Endodermal cell (in vitro differentiated cells): ENCODE measurements at places on chromosomes 4 and X.
A peak's percentile ranks its signal among the peaks of the same experiment; 100 is the strongest.

DNA sequence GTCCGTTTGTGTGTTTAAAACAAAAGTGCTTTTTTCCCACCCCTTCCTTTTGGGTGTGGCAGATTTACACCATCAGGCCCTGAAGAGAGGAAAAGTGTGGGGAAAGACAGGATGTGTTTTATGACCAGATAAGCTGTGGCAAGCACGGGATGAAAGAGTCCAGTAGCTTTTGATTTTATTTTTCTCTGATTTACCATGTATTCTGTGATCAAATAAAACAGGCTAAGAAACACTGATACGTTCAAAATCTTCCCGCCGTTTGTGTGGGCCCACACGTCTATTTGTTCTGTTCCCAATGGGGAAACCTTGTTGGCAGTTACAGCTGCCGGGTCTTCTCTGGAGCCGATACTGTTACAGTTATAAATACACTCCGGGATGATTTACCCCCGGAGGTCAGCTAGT lies 10.8 kb downstream of the LRP2BP start:
- no peak overlapping the region for H3K27ac ChIP-seq
- DNase-seq = no peak
- H3K4me3 ChIP-seq = no peak overlapping the region

GRCh38 chr4:88204882-88205281 lies 46.4 kb upstream of the ABCG2 start:
- no peaks in the 10 kb centered on the region for H3K27me3 ChIP-seq
- H3K27ac ChIP-seq = no peak overlapping the region
- no peak for DNase-seq
- no peaks in the 10 kb centered on the region for H3K36me3 ChIP-seq
- no peaks in the 10 kb centered on the region for H3K4me1 ChIP-seq
- no peak overlapping the region for H3K4me3 ChIP-seq

DNA sequence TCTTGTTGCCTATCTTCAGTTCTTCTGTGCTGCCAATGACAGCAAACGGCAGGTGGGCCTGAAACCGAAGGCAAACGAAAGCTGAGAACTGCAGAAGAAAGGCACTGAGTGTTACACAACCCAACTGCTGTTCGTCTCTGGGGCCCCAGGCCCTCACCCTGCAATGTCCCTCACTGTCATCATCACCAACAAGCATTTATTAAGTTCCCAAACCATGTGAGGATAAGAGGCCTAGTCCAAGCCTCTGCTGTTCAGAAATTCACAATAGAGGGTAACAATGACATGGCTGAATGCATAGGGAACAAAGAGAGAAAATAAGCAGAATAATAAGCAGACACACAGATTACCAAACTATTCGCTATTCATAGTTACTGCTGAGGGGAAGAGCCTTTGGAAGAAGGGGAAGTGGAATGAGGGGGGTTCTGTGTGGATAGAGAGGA lies 34.5 kb upstream of the NKRF start:
- H3K27me3 ChIP-seq = no peaks in the 10 kb centered on the region
- H3K4me1 ChIP-seq = no peaks in the 10 kb centered on the region
- H3K4me3 ChIP-seq = no peak overlapping the region
- peak overlapping the region; percentile 32 for H3K27ac ChIP-seq
- no peaks in the 10 kb centered on the region for H3K36me3 ChIP-seq
- no peak for DNase-seq

DNA sequence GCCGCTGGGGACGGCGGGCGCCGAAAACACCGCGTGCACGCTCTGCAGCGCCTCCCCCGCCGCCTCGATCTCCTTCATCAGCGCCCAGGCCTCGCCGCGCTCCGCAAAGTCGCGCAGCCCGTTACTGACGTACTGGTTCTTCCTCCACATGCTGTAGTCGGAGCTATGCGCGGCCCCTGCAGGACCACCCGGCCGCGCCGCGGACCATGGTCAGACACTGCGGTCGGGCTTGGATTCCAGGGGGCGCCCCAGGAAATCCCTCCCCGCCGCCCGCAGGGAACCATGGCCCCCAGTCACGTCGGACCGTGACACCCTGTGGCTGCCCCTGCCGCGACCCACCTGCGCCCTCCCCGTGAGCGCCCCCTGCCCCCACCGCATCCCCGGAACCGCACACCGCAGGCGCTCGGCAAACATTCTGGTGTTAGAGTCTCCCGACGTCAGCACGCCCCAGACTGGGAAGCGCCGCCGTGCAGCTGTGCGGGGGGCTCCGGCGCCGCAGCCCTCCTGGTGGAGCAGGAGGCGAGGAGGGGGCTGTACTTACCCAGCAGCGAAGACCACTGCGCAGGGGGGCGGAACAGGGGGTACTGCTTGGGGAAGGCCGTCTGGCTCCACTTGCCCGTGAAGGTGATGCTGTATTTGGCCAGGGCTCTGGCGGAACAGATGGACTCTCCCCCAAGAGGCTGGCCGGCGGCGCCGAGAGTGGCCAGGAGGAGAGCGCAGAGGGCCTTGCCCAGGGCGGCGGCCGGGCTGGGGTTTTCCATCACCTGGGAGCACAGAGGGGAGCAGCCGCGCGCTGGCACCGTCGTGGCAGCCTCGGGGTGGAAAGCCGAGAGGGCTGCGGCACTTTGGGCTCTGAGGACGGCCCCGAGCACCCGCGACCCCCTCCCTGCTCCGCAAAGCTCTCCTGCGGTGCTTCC lies 814 bp downstream of the SPON2 start:
- no peaks in the 10 kb centered on the region for H3K4me1 ChIP-seq
- H3K36me3 ChIP-seq = no peaks in the 10 kb centered on the region
- no peak overlapping the region for H3K4me3 ChIP-seq
- no peak overlapping the region for H3K27ac ChIP-seq
- DNase-seq = peak; percentile 82
